ENCODE measurements at places on chromosomes 16 and 17.

DNA sequence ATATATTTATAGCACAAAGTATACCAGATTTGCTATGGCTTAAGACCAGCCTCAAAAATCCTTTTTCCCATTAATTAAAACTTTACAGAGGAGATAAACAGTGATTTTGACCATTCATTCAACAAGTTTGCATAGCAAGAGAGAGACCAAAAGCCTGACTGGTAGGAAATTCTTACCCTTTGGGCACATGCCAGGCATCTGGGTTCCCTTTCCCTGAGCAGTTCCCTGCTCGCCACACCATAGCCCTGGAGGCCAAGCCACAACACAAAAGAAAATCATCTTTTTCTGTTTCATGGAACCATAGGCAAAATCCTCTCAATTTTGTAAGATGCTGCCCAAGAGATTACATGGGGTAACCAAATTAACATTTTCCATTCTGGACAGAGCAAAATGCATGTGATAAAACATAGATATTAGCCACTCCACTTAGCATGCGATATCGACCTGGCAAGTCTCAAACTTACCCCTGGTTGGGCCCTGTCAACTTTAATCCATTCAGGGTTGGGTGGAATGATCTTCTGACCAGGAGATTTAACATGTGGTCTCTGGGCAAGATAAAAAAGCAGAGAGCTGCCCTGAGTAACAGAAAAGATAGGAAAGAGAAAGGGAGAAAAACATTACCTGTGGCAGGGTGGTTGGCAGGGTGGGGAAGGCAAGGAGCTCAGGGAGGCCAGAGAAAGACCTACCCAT, 57.6 kb upstream of the B4GALNT2 start:
- no peak for DNase-seq

DNA sequence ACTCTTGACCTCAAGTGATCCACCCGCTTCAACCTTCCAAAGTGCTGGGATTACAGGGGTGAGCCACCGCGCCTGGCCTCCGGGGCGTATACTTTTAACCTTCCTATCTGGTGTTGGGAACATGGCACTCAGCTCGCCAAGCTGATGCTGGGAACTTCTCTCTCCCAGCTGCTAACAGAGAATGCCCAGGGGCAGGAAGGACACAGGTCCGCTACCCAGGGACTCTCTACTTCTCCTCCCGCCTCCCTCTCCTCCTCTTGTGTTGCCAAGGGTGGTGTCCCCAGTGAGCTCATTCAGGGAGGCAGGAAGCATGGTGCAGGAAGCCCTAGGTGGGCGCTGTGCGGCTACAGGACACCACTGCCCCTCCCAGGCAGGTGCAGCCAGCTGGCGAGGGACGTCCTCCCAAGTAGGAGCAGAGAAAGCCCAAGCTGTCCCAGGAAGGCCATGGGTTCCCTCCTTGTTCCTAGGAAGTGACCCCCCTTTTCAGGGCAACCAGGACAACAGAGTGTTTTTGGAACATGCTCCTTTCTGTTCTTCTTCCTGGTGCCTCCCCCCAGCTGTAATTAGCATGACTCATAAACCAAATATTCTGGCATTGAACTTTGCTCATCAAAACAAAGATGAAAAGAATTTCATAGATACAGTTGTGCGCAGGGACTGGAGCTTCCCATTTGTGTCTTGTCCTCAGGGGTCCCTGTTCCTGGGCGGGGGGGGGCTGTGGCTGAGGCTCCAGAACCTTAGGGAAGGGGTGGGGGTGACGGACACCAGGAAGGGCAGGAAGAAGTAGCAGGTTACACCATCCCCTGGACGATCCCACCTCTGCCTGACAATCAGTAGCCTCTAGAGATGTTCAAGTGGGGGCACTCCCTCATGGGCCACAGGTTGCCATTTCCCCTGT, 2.7 kb downstream of the C1QTNF1 start:
- DNase-seq, result peak; percentile 56

GRCh38 chr16:30996985-30997724, 12.1 kb downstream of the HSD3B7 start:
- DNase-seq, result peak; percentile 87

- DNase-seq, result no peak
These were observed 592 bp upstream of the NUFIP2 start for GRCh38 chr17:29294580-29294900.

- no peak for DNase-seq
These were observed 2.5 kb downstream of the LAT start for GRCh38 chr16:28987170-28987853.

GRCh38 chr17:7220593-7221277, 997 bp downstream of the ACADVL start:
- DNase-seq, result peak; percentile 77

- no peak for DNase-seq
These were observed 41.1 kb downstream of the ZCCHC14 start for GRCh38 chr16:87451563-87452210.

- no peak for DNase-seq
These were observed 147.4 kb downstream of the TMEM132E start for GRCh38 chr17:34726536-34727384.

DNA sequence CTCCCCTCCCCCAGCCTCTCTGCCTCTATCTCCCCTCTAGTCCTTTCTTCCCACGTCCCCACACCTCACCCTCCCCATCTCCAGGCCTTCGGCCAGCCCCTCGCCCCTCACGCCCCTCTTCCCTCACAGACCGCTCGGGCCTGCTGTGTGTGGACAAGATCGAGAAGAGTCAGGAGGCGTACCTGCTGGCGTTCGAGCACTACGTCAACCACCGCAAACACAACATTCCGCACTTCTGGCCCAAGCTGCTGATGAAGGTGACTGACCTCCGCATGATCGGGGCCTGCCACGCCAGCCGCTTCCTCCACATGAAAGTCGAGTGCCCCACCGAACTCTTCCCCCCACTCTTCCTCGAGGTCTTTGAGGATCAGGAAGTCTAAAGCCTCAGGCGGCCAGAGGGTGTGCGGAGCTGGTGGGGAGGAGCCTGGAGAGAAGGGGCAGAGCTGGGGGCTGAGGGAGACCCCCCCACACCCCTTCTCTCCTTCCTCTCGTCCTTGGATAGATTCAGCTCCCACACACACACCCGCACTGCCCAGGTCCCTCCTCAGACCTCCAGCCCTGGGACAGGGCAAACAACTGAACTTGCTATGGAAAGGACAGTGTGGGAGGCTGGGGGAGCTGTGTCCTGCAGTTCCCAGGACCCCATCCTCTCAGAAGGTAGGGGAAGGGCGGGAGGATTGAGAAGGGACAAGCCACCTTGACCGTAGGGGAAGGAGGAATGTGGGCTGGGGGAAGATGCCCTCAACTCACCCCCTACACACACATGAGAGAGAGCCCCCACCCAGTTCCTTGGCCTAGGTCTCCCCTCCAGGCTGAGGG, 11.1 kb downstream of the NR1D1 start:
- DNase-seq, result no peak
